Kidney glomerular epithelial cell (primary cell): ENCODE measurements at places on chromosomes 2 and 18.

DNA sequence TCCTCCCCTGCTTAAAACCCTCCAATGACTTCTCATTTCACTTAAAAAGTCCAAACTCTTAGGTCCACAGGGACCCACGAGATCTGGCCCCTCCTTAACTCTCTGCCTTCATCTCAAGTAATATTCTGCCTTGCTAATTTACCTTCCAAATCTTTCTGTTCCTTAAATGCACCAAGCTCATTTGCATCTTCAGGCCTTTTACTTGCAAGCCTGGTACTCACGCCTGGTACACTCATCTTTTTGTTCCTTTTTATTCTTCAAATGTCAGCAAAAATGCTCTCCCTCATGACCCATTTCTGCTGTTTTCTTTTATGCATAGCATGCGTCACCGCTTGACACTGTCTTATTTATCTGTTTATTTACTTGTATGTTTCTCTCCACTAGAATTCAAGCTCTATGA lies 2.7 kb upstream of the WIPF1 start:
- no peak for DNase-seq

GRCh38 chr2:234355021-234355720 lies 141.7 kb downstream of the ARL4C start:
- DNase-seq: no peak

GRCh38 chr18:43800584-43800983 lies 523.3 kb upstream of the SYT4 start:
- no peak for DNase-seq

DNA sequence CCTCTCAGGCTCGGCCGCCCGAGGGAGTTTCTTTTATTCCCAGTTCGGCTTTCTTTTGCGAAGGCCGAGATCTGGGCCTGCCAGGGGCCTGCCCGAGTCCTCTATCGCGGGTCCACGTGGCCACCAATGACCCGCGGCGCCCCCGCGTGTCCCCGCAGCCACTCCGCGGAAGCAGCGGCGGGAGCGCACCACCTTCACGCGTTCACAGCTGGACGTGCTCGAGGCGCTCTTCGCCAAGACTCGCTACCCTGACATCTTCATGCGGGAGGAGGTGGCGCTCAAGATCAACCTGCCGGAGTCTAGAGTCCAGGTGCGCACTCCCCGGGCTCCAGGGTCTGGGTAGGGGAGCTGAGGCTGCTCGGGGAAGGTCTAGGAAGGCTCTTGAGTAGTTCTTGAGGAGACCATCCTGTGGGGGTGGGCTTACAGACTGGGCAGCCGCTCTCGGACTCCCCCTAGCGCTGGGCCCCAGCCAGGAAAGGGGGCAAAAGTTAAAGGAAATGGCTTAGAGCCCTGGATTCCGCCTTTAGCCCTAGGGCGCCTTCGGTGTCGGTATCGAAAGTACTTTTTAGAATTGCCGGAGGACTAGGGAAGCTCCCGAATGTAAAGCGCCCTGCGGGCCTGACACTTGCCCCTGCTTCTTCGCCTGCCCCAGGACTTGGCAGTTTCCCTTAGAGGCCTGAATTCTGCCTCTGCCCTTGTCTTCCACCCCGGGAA lies 3.4 kb downstream of the OTX1 start:
- no peak for DNase-seq

DNA sequence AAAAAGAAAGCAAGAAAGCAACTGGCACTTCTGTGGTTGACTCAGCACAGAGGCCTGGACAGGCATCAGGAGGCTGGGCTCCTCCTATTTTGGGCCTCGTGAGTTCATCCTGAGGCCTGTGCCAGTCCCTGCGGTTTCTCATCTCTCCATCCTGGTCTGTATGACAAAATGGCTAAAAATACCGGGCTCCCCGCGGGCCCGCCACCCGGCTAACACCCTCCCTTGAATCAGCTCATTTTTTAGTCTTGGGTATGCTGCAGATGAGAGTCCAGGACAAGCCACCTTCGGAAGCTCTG lies 62.3 kb upstream of the YWHAQ start:
- DNase-seq: no peak

- no peak for DNase-seq
These were observed 65.4 kb upstream of the HDAC4 start for GRCh38 chr2:239466061-239466754.

DNA sequence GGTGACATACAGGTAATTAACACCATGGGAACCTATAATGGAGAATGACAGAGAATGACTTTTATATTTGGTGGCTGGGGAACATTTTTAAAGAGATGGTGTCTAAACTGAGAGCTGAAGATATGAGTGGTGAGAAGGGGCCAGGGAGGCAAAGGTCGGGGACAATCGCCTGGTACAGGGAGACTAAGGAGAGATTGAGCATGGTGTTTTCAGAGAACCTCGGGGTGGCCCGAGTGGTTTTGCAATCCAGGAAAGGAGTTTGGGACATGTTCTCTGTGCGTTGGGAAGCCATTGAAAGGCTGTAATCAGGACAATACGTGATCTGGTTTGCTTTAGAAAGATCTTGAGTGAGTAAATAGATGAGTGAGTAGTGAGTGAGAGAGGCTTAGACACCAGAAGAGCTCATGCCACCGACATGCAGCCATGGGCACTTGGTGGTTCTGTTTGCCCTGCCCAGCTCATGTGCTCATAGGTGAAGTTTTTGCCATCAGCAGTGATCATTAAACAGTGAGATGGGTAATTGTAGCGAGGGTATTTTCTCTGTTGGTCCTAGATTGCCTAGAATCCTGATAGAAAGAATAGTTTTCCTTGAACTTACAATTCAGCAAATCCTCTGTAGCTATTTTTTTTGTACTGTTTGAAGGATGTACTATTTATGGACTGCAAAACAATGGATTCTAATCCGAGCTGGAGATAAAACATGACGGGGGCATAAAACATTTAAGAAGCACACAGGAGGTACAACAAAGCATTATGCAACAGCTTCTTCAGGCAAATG lies 114.7 kb downstream of the SH3RF3 start:
- DNase-seq: no peak

DNA sequence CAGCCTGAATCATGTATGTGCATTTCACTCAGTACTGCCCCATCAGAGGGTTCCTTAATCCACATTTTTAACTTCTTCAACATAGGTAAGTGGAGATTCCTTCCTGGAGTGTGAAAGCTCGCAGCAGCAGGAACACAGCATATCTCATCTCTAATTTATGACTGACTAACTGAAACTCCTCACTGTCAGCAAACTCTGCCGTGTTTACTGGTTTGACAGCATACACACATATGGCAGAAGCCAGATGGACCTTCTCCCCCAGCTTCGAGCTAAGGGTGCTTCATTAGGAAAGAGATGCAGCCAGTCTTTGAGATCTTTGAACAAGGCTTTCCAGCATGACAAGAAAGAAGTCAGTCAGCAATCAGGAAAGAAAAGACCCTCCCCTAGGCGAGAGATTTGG lies 200.3 kb upstream of the ACVR2A start:
- no peak for DNase-seq

- DNase-seq: peak; percentile 90
These were observed 194.6 kb downstream of the CYRIA start for GRCh38 chr2:16470936-16471490.

DNA sequence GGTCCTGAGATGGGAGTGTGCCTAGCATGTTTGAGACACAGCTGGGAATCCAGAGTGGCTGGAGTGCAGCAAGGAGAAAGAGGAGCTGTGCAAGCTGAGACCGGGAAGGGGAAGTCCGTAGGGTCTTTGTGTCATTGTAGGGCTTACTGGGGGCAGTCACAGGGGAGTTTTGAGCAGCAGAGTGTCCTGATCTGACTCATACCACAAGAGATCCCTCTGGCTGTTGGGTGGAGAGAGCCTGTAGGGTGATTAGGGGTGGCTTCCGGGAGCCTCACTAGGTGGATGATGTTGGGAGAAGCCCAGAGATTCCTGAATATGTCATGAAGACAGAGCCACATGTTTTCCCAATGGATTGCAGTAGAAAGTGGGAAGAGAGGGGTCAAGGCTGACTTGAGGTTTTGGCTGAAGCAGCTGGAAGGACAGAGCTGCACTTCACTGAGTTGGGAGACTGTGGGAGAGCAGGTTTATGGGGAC lies 30.9 kb downstream of the FHOD3 start:
- no peak for DNase-seq
